ENCODE measurements at places on chromosomes 16 and 17. TPM values are rescaled to one million over a fixed set of nuclear protein-coding genes. Genes with fewer than 3 reads are reported as not detected.

Gene CRHR1
- total RNA-seq: not detected

DNA sequence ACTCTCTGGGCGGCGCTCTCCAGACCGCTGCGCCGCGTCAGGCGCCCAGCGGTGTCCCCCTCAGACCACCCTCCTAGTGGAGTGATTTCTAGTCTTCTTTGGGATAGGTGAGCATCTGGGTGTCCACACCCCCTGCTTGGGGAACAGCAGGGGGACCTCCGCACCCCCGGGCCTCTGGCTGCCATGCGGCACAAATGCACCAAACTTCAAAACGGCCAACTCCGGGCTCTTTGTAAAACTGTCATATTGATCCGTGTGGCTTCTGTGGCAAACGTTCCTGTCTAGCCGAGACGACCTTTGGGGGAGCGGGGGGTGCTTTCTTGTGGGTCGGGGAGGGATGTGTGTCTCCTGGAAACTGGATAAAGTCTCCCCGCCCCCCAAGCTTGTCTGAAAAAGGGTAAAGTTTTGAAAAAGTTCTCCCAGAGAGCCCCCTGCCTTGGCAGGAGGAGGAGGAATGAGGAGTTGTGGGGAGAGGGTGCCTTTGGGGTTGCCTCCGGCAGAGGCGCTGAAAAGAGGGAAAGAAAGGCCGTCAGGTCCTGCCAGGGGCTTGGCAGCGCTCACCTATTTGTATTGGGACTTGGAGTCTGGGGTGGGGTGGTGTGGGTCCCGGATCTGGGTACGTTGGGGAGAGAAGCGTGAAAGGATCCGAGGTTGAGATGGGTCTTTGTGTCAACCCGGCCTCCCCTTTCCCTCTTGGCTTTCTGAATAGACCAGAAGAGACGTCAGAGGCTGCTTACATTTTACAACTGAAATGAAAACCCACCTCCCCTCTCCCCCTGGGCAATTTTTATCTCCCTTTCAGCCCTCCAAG, 2.2 kb upstream of the CHD3 start:
- no peak for DNase-seq

- peak; percentile 68 for DNase-seq
These were observed 1.2 kb downstream of the AP2B1 start for GRCh38 chr17:35588196-35588920.

- no peak for DNase-seq
These were observed 1.0 kb downstream of the TSPOAP1 start for GRCh38 chr17:58327363-58328194.

- no peak for DNase-seq
These were observed 70.9 kb downstream of the HLF start for GRCh38 chr17:55335625-55336024.

- DNase-seq: no peak
These were observed 48.8 kb upstream of the SIAH1 start for GRCh38 chr16:48433850-48434530.

Gene USH1G
- total RNA-seq: not detected

Gene NDUFB10
- total RNA-seq: 236 TPM

DNA sequence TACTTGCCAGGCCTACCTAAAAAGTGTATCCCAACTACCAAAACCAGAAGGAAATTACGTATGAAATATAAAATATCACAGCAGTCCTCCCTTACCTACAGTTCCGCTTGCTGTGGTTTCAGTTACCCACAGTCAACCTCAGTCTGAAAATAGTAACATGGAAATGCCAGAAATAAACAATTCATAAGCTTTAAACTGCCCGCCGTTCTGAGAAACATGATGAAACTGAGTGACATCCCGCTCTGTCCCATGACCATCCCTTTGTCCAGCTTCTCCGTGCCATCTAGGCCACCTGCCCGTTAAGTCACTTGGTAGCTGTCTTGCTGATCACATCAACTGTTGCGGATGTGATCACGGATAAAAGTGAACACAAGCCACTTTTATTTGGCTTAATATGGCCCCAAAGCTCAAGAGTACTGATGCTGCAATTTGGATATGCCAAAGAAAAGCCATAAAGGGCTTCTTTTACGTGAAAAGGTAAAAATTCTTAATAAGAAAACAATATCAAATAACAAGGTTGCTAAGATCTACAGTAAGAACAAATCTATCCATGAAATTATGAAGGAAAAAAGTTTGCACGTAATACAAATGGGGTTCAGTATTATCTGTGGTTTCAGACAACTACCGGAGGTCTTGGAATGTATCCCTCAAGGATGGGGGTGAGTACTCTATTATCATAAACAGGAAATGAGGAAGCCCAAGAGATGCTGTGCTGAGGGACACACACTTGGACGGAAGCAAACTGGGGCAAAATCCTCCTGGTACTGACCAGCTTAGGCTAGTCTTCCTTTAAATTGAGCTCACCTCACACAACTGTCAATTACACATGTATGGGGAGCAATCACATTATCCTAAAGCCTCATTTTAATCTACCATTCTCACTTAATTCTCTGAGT, 8.2 kb downstream of the USP22 start:
- DNase-seq: no peak

DNA sequence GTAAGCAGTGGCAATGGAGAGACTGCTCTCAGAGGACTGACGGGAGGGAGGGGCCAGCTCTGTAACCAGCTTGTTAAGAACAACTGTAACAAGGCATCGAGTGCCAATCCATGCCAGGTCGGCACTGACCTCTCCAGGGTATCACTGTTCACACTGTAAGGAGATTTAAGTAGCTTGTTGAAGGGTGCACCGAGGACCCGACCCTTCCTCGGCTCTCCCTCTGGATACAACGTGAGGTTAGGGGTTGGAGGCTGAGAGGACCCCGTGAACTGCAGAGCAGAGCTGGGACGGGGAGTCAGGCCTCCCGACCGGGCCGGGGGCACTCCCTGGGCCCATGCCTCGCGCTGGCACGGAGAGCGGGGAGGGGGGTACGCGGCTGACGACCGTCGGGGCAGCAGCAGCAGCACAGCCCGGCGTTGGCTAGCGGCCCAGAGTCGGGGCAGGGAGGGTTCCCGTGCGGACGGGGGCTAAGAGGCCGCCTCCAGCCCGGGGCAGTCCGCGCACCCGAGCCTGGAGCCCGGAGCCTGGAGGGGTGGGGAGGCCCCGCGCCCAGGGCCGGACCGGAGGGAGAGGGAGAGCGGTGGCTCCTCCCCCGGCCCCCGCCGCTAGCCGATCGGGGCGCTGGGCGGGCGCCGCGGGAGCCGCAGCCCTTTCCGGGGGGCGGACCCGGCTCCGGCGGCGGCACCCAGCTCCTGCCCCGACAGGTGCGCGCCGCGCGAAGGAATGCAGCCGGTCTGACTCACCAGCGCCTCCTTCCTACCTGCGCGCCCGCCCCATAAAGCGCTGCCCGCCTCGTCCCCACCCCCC, at the start of gene ITGB4:
Gene ITGB4 (plus strand): TSS at position 804 of the 807 bp plus-strand sequence. CDS start 3,245 bp downstream, outside the sequence.
- no peak for DNase-seq

Data from epithelial cell of proximal tubule (primary cell).